ENCODE measurements at places on chromosomes 2 and 18.
A peak's percentile ranks its signal among the peaks of the same experiment; 100 is the strongest.

DNA sequence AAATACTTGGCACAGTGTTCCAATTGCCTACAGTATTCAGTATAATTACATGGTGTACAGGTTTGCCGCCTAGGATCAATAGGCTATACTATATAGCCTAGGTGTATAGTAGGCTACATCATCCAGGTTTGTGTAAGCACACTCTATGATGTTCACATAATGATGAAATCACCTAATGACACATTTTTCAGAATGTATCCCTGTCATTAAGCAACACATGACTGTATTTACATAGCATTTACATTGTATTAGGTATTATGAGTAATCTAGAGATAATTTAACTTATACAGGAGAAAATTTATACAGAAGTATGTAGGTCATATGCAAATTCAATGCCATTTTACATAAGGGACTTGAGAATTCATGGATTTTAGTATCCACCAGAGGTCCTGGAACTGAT, 35.4 kb downstream of the SCN7A start:
- DNase-seq, result no peak

DNA sequence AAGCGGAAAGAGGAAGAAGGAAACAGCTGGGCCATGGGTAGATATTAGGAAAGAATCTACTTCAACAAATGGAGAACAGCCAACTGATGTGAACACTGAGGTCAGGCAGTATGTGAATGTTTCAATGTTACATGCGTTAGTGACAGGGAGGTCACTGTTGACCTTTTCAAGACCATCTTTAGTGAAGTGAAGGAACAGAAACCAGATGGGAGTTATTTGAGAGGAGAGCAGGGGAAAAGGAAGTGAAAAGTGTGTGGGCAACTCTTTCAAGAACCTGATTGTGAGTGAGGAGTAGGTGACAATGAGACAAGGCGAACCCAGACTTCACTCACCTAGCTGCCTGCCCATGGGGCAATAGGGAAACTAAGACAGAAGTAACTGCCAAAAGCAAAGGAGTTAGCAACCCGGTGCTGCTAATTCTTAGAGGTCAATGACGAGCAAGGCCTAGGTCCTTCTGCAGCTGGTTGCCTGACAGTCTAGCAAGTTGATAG, 67.0 kb downstream of the SP3 start:
- peak; percentile 38 for DNase-seq

DNA sequence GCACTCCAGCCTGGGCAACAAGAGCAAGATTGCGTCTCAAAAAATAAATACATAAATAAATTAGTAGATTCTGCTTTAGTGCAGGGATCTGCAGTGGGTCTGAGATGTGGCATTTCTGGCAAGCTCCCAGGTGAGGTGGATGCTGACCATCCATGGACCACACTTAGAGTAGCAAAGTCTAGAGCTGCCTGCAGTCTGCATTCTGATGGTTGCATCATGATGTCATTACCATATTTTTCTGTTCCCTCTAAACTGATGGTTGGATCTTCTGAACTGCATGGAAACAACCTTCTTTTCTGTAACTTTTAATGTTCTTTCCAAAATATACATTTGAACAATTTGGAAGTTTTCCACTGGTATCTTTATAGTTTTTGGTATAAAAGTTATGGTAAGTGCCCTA, 42.9 kb downstream of the MYL12B start:
- DNase-seq, result no peak

- no peak for DNase-seq
These were observed 86.1 kb upstream of the TANC1 start for GRCh38 chr2:158882297-158882696.

DNA sequence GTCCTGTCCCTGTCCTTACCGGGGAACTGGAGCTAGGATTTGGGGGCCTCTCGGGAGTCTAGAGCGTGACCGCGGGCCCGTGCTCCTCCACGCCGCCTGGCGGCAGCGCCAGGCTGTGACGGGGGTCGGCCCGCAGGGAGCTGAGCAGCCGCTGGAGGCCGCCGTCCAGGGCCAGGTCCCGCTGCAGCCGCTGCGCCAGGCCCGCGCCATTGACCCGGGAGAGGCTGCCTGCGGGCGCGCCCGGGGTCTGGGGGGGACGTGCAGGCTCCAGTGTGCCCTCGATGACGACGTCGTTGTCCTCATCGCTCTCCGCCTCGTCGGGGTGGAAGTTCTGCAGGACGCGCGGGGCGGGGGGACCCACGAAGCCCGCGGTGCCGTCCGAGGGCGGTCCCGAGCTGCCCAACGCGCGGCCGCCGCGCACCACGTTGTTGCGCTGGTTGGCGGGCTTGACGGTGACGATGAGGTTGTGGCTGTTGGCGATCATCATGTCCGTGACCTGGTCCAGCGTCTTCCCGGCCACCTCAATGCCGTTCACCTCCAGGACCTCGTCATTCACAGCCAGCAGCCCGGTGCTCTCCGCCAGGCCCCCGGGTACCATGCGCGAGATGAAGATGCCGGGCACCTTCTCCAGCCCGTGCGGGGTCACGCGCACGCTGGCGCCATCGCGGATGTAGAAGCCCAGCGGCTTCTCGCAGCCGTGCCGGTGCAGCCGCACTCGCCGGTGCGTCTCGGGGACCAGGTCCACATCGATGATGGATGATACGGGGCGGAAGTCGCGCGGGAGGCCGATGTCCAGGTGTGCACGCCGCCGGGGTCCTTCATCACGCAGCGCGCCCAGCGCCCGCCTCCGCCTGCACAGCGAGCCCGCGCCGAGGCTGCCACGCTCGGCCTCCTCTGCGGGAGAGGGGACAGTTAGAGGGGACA, 50.9 kb downstream of the ADNP2 start:
- DNase-seq, result peak; percentile 37

- no peak for DNase-seq
These were observed 76.9 kb downstream of the NDUFA10 start for GRCh38 chr2:239948100-239948881.

DNA sequence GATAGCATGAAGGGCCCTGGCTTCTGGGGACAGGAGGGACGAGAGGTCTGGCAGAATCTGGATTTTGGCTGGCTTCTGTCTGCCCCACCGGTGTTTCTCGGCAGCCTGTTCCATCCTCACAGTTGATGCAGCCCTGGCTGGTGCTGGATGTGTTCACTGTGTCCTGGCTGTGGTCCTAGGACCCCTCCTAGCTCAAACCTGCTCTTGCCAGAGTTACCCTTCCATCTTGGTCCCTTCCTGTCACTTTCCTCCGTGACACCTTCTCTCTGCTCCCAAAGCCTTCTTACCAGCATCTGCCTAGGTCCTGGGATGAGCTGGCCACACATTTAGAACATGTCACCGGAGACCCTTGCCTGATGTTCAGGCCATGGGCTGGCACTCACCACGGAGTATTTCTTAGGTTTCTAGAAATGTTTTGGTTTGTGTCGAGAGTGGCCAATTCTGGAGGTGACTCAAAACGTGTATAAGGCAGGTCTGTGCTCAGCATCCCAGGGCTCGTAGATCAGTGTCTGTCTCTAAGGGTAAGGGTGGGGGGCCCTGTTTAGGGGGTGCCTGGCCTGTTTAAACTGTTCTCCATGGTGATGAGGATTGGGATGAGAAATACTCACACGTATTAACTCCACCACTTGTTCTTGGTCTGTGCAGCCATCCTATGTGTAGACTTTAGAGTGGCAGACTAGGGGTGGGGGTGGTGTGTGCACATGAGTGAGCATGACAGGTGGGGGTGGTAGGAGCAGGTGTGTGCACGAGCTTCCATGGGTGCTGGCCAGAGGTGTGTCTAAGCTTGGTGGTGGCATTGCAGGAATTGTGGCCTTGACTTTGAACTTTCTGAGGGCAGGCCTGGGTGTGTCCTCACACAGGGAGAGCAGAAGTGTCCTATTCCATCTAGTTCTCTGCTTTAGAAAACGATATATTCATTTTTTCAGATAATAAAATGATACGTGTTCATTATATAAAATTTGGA, 162.7 kb downstream of the DYSF start:
- DNase-seq, result no peak

DNA sequence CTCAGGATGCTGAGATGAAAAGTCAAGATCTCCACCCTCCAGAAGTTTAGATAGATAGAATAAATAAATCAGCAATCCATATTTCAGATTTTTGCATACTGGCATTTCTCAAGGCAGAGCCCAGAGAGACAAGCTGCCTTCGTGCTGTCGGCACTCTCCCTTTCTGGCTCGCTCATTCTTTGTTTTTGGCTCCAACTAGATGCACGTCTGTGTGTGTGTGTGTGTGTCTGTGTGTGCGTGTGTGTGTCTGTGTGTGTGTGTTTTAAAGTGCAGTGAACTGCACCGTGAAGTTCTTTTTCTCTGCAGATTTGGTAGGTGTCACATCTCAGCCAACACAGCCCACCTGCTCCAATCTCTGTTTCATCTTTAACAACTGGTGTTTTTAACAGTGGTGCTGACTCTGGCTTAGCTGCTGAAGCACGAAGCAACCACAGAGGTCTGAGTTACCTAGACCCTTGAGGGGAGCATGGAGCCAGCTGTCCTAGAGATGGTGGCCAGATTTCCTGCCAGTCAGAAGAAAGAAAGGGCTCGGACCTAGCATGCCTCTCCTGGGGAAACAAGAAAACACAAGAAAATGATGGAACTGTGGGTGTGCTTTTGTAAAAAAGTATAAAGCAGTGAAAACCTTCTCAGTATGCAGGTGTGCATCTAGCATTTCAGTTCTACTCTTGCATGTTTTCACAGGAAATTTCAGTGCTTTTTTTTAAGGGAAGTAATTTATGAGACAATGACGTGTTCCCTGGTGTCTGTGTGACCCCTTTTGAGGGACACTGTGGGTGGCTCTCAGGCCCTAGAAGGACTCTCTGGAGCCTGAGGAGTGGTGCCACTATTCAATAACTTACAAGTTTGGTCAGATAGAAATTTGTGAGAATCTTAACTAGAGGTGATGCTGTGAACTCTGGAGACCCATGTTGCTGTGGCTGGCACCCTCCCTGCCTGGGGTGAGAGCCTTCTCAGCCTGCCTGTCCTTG, 364.3 kb downstream of the RNF144A start:
- DNase-seq, result no peak

DNA sequence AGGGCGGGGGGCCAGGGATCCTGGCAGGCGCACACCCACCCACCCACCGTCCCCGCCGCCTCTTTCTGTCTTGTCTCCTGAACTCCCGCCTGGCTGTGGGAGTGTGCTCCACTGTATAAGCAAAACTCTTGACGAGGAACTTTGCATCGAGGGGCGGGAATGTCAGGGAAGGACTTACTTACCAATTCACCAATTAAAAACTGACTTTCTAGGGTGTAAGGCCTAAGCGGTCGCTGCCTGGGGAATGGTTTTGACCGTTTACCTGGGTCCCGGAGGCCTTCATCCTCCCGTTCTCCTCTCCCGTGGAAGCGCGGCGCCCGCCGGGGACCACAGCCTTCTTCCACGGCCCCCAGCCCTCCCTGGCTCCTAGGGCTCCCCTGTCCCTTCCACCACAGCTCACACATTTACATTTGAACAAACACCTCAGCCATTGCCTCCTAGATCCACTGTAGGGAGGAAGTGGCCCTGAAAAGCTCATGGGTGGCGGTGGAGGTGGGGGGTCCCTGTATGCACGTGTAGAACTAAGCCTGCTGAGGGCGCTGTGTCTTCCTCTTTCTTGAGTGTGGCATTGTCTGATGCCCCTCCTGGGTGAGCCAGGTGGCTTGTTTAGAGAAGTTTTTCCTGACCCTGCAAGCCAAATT, 8.9 kb downstream of the ASIC4 start:
- DNase-seq, result no peak

DNA sequence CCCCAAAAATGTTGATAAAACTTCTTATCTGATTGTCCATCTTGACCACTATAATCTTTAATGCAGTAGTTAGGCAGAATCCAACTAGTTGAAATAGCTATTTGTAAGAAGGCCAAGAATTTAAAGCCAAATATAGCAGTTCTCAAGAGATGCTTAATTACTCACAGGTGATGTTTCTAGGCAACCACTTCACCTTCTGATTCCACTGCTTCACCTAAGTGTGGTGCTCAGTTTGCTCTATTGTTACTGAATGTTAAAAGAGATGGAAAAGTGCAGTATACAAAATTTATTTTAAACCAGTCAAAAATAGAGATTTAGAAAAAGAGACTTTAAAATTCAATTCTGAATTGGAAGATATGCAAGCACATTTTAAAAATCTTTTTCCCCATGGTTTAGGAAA, 539.4 kb downstream of the ZNF804A start:
- no peak for DNase-seq

DNA sequence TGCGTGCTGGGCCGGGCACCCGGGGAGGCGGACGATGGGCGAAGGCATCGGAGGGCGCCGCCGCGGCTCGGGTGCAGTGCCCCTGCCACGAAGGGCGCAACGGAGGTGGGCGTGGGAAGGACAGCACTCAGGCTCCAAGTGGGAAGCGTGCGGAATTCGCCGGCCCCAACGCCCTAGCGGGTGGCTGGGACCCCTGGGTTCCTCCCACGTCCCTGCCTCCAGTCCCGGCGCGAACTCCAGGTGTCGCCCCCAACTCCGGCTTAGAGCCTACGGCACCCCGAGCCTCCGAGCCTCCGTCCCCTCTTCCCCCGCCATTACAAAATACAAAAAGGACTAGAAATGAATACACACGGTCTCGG, 1.3 kb downstream of the CYP27C1 start:
- peak; percentile 8 for DNase-seq

DNA sequence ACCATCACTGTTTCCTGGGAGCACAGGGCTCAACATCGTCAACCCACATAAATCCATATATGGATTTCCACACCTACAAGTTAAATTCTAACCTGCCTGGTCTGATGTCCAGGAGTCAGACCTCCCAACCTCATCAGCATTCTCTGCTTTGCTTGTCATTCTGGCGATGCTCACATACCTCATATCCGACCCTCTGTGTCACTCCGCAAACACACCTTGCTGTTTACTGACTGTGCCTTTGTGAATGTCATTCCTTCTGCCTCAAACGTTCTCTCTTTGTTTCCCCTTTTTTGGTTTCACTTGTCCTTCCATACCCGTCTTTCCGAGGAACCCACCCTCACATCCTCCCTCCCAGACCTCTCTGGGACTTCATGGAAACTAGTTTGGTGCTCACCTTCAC, 187.1 kb downstream of the ACTR3 start:
- DNase-seq, result no peak

GRCh38 chr18:67428158-67428557, 88.4 kb downstream of the DSEL start:
- no peak for DNase-seq

DNA sequence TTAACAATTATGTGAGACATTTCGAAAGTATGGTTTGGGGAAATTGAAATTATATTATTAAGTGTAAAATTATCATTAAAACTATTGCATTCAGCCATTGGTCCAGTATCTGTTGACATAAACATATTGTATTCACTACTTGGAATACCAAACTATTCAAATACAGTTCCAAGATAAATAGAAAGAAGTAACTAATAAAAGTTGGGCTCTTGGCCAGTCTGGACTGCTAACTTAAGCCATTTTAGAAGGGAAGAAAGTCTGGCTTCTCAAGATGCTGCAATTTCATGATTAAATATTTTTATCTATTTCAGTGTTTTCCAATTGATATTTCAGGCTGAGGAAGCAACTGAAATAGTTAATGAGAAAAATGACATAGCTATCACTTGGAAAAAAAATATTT, 109.8 kb upstream of the CHRNA1 start:
- DNase-seq, result no peak

- peak; percentile 74 for DNase-seq
These were observed 101.9 kb downstream of the FOXI3 start for GRCh38 chr2:88350331-88351248.

- DNase-seq, result no peak
These were observed 384.6 kb downstream of the STK39 start for GRCh38 chr2:167862782-167863181.
